Stimulated activated CD8-positive, alpha-beta memory T cell treated with anti-CD3 and anti-CD28 coated beads, Interleukin-4, amount 100 ng/mL, for 24 hours (primary cell): ENCODE measurements at places on chromosomes 13 and 19.

GRCh38 chr13:114142640-114143490, 10.4 kb upstream of the RASA3 start:
- no peak for DNase-seq

DNA sequence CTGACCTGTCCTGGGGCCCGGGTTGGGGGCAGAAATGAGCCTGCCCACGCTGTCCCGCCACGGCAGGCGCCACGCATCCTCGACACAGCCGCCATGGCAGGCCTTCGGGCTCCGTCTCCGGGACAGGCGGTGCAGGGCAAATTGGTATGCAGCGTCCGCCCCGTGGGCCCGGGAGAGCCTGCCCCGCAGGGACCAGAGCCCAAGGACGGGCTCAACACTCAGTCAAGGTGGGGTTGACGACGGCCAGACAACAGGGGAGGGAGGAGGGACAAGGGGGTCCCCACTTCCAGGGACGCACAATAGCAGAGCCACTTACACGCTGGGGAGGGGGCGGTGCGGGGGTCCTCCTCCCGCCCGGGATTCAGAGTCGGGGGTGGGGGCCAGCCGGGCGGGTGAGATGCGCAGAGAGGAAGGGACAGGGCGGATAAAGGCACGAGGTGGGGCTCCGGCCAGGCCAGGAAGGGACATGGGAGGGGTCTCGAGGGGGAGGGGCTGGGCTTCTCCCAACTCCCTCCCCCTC, 1.2 kb downstream of the CTXN1 start:
- no peak for DNase-seq

- DNase-seq = no peak
Observed at GRCh38 chr19:318509-318774, 26.2 kb downstream of the MIER2 start.

DNA sequence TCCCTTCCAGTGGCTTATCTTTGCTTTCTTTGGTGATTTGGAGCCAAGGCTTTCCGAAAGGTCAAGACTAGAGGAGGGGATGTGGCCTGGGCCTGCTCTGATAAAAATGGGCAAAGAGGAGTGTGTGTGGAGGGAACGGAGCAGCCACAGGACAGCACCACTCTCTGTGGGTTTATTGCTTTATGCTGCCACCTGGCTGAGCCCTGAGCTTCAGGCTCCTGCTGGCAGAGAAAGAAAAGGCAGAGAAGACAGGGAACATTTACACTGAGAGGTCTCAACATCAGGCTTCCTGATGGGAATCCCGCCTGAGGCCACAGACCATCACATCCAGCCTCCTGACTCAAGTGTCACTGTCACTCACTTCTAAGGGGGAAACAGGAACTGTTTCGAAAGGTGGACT, 9.2 kb upstream of the GSX1 start:
- no peak for DNase-seq

GRCh38 chr19:55302318-55302703, 18.5 kb downstream of the BRSK1 start:
- no peak for DNase-seq

GRCh38 chr13:99738626-99739025, 232.9 kb downstream of the ZIC5 start:
- no peak for DNase-seq

DNA sequence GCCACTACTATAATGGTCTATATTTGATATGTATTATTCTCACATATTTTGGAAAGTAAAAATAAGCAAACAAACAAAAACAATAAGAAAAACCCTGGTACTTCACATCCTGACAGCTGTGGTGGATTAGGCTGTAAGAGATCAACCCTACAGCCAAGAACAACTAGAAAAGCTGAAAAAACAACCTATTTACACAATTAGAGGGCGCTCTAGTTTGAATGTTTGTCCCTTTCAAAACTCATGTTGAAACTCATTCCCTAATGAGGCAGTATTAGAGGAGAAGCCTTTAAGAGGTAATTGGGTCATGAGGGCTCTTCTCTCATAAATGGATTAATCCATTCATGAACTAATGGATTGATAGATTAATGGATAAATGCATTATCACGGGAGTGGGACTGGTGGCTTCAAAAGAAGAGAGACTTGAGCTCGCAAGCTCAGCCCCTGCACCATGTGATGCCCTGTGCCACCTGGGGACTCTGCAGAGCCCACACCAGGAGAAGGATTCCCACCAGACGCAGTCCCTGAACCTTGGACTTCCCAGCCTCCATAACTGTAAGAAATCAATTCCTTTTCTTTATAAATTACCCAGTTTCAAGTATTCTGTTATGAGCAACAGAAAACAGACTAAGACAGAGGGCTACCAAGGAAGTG, 733.9 kb upstream of the ARGLU1 start:
- no peak for DNase-seq

DNA sequence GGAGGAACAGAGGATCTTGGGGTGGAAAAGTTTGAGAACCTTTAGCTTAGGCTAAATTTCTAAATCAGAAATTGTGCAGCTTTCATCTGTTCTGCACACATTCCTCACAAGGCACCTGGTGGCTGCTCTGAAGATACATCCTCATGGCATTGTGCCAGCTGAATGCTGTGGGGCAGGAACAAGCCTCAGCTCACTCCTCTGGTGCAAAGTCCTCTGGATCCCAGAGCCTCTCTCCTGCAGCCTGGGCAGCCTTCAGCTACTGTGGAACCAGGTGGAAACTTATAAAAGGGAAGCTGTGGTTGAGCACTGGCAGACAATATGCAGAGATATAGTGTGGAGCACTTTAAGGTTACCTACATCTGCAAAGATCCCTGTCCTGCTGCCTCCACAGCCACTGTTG, 72.3 kb downstream of the KCTD12 start:
- DNase-seq = no peak

- DNase-seq = no peak
Observed at GRCh38 chr19:51427201-51427600, 9.8 kb upstream of the SIGLEC10 start.

GRCh38 chr19:56333506-56333905, 18.9 kb upstream of the ZSCAN5A start:
- DNase-seq = no peak

- DNase-seq = peak; percentile 59
Observed at GRCh38 chr19:10339380-10339960, at the start of gene ICAM3. Gene ICAM3, minus strand, starts transcription at chr19:10339624. Its CDS starts 10 bp downstream, at chr19:10339614.

GRCh38 chr13:74073274-74073673, 60.9 kb downstream of the KLF12 start:
- DNase-seq = no peak

GRCh38 chr19:12687496-12688196, at the start of gene GNG14:
Gene GNG14, plus strand, starts transcription at chr19:12687998. Its CDS starts 51 bp downstream, at chr19:12688049.
- no peak for DNase-seq

GRCh38 chr13:42971691-42972347, 20.2 kb downstream of the EPSTI1 start:
- no peak for DNase-seq

GRCh38 chr13:24254146-24254841, 55.1 kb upstream of the C1QTNF9 start:
- DNase-seq = no peak

DNA sequence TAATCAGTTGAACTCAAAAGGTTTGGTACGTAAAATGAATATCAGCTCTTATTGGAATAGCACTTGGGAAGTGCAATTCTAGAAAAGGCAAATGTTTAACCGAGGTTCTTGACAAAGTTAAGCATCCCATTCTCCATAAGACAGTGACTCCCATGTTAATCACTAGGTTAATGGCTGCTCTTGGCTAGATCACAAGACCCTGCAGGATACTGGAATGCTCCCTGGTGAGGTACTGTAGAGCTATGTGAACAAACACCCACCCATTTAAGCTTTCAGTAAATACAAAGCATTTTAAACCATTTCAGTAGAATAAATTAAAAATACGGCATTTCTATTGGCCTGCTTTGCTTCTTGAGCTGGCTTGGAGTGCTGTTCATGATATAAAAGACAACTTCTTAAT, 56.5 kb downstream of the TDRD3 start:
- DNase-seq = no peak

- DNase-seq = no peak
Observed at GRCh38 chr19:16645140-16645539, 14.8 kb downstream of the SMIM7 start.

DNA sequence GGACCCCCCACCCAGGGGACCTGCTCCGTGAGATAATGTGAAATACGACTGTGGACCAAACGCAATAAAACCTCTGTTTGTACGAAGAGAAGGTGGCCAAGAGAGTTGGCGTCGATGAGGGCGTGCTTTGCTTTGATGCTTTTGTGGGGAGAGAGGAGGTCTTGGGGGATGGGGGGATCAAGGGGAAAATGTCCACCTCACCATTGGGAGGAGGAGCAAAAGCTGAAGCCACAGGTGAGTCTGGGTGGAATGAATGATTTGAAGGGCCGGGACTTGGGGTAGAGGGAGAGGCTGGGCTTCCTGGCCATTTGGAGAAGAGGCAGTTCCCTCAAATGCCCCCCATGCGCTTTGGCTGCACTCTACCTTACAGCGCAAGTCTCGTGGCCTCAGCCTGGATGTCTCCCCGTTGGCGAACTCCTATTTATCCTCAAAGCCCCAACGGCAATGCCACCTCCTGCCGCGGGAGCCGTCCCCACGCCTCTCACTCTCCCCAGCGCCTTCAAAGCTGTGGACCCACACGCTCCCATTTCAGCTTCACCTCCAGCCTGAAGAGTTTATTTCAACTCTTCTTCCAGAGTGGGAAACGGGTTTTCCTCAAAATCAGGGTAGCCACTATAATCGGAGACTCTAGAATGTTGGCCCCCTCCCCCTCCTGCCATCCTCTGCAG, 795 bp upstream of the ABCA7 start:
- DNase-seq = no peak

GRCh38 chr19:35741203-35741515, 1.1 kb downstream of the IGFLR1 start:
- no peak for DNase-seq

DNA sequence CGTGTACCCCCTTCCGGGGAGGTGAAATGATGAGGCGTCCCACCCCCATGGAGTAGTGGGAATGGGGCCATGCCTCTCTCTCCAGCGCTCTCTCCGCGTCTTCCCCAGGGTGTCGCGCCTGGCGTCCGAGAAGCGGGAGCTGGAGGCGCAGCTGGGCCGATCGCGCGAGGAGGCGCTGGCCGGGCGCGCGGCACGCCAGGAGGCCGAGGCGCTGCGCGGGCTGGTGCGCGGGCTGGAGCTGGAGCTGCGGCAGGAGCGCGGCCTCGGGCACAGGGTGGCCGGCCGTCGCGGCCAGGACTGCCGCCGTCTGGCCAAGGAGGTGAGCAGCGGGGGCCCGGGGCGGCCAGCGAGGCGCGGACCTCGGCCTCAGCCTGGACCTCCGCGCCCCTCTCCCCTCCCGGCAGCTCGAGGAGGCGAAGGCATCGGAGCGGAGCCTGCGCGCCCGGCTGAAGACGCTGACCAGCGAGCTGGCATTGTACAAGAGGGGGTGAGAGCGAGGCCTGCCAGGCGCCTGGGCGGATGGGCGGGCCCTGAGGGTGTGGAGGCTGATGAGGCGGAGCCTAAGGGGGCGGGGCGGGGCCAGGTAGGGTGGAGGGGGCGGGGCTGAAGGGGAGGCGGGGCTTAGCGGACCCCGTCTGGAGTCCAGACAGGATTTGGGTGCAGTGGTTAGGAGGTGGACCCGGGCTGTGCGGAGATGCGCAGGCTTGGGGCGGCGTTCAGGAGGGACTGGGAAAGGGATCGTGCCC, 7.7 kb downstream of the PGLYRP1 start:
- peak; percentile 45 for DNase-seq

DNA sequence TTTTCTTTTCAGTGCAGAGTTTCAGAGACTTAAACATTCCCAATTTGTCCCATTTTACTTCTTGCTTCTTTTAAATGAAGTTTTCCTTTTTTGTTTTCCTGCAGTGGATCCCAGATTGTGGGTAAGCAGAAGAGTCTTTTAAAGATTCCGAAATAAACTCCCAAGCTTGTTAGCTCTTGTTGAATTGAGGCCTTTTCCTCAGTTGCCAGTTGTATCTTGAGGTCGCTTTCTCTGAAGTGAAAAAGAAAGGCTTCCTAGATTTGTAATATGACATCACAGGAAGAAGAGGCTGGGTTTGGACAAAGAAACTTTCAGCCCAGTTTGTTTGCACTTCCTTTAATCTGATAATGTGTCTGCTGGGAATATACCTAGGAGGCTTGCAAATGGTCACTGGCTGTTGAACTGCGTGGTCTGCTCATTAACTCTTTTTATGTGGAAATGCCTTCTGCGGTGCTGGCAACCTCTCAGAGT, at the start of gene LPAR6:
Gene LPAR6, minus strand, starts transcription at position 233 of the 471 bp plus-strand sequence. CDS start 690 bp downstream, outside the sequence.
- DNase-seq = no peak

GRCh38 chr13:49791315-49791710, 1.2 kb downstream of the KPNA3 start:
- no peak for DNase-seq

- peak; percentile 27 for DNase-seq
Observed at GRCh38 chr19:32675720-32676185, at the start of gene RGS9BP. Gene RGS9BP, plus strand, starts transcription at chr19:32675848. Its CDS starts 416 bp downstream, at chr19:32676264.

- no peak for DNase-seq
Observed at GRCh38 chr19:6086068-6086788, 24.1 kb downstream of the RFX2 start.

GRCh38 chr19:50255115-50255514, 51.7 kb downstream of the MYH14 start:
- no peak for DNase-seq

DNA sequence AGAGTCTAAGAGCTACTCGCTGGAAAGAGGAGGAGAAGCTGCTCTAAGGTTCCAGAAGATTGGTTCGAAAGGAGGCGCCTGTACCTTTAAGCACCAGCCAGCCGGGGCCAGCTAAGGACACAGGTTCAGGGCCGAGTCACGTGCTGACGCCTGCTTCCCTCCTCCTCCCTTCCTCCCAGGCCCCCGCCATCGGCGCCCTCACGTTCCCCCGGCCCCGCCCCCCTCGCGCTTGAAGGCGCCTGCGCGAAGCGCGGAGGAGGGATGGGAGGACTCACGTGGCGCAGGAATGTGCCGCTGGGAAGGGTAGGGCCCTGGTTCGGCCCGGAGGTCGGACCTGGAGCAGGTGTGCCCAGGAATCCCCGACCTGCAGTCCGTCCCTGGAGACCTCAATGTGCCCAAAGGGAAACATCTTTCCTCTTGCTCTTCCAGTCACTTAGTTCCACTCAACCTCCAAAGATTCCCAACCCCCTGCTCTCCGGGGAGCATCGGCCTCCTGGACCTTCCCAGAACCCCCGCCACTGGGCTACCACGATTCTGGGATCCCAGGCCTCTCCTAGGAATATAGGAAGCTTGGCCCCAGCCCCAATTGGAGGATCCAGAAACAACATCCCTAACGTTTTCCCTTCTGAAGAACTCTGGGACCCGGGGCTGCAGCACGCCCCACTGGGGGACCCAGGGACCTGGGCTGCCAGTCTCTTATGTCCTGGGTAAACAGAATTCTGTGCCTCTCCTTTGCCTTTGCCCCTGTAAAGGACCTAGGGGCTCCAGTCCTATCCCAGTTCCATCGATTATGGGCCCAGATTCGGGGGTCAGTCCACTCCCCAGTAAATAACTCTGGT, 2.5 kb downstream of the DBP start:
- peak; percentile 91 for DNase-seq

GRCh38 chr13:66803808-66804456, 426.2 kb downstream of the PCDH9 start:
- no peak for DNase-seq

DNA sequence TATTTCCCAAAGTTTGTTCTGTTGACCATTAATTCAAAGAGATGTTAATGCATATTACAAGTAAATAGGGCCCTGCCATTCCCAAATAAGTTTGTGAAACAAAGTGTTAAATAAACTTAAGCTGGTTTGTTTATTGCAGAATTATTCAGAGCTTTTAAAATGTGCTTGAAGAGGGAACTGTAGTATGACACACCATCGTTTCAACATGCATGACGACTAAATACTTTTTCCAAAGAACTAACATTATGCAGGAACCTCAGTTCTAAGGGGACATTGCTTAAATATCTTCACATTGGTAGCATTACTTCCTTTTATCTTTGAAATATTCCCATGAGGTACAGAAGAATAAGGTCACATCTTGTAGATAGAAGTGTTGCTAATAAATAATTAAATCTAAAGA, 14.6 kb downstream of the LHFPL6 start:
- DNase-seq = no peak

- no peak for DNase-seq
Observed at GRCh38 chr13:110419946-110420345, 112.9 kb downstream of the COL4A2 start.
